Activated gamma-delta T cell treated with anti-CD3 and anti-CD28 coated beads, Interleukin-2, amount 50 U/mL, for 16 hours (primary cell): ENCODE measurements at places on chromosomes 13 and 19.

GRCh38 chr19:45238556-45238955, 6.7 kb downstream of the EXOC3L2 start:
- DNase-seq = no peak

DNA sequence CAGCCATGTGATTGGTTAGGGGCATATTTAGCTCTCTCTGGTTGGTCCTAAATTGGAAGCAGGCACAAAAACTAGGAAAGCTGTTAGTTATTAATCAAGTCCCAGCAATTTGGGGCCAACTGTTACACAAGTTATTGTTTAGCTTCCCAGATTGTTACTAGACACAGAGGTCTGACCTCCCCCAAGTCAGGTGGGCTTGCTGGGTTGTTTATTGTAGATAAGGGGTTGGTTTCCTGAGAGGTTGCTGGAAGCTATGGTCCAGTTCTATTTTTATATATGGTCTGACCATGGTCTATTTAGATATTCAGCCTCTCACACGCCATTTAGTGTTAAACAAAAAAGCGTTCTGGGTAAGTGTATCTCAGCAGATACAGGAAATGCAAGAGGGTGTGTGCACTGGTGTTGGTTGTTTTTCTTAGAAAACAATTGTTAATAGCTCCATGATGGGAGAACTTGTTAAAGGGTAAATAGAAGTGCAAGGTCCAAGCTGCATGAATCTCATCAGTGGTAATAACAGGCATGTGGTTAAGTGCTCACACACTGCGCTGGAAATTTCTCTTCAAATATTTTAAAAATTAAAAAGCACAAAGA, 150.0 kb downstream of the RAP2A start:
- DNase-seq = no peak

GRCh38 chr19:1244693-1245451, 3.3 kb downstream of the ATP5F1D start:
- DNase-seq = no peak

- no peak for DNase-seq
Observed at GRCh38 chr19:33063356-33063752, 1.3 kb downstream of the RHPN2 start.

GRCh38 chr13:23069566-23069965, 111.2 kb upstream of the SGCG start:
- DNase-seq = no peak

DNA sequence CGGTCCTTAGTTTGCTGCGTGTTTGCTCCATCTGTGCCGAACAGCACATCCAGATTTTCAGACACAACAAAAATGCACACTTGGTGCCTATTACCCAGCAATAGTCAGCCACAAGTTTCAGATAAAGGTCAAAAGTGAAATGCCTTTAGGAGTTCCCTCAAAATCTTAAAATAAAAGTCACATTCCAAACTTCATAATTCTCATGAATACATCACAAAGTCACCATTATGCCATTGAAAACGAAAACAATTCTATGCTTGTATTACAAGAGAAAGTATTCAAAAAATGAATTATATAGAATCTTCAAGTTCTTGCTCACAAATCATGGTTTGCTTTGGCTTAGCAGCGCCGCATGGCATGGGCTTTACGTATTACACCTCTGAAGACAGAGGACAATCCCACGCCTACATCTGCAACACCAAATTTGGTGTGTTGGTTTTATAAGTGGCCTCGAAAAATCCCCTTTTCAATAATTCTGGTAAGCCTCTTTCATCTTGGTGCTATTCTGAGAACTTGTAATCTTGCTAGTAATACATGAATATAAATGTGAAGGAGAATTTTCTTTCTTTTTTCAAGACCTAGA, 26.6 kb downstream of the COL4A1 start:
- no peak for DNase-seq

- no peak for DNase-seq
Observed at GRCh38 chr13:24226762-24227161, 66.2 kb downstream of the SPATA13 start.

- no peak for DNase-seq
Observed at GRCh38 chr19:4541114-4541805, 1.4 kb upstream of the LRG1 start.

DNA sequence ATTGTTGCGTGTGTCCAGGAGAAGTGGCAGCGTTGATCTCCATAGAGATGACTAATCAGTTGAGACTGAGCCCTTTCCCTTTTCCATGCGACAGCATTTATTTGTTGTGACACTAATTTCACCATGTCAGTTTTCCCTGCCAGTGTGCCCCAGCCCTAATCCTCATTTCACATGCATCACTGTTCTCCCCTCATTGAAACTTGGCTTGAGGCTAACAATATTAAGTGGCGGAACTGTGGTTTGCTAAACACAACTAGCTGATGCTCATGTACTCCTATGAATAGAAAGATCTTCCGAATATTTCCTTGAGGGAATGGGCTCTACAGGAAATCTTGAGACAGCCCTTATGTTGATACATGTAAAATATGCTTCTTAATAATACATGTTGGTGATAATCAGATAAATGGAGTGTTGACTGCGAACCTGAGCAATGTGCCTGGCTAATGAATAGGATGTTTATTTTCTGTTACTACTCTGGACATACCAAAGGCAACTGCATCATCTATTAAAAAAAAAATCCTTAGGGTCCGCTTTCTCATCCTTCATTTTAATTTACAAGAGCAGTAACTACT, 258.6 kb downstream of the ATP8A2 start:
- no peak for DNase-seq

- peak; percentile 38 for DNase-seq
Observed at GRCh38 chr19:41936416-41936850, 8.2 kb upstream of the ERFL start.

DNA sequence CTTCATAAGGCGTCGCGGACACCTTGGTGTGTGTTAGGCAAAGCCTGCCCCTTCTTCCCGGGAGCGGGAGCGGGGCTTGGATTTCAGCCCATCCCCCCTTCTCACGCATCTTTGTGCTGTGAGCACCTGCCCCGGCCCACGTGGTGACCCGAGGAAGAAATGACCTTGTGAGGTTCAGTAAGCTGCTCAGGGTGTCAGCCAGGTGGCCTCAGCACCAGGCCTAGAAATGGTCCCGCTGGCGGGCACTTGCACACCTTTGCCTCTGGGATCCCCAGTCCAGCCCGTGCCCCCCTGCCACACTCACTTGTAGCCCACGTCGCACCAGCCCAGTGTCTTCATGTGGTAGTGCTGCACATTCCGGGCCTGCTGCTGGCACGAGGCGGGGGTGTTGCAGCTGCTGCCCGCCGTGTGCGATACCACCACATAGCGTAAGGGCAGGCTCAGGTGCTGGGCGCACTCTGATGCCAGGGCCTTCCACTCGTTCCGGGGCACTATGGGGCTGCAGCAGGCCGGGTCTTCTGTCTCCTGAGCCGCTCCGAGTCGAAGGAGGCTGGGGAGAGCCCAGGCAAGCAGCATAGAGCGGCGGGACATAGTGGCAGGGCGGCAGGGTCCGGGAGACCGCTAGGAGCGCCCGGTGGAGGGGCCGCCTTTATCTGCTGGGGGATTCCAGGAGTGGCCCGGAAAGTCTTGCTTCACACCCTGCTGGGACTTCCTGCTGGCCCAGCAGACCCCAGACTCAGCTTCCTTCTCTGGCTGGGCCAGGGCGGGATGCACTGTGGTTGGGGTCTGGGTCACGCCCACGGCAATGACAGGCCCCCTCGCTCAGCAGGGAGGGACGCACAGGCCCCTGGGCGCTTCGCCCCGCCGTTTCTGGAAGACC, at the start of gene PGLYRP1:
PGLYRP1 (minus strand) TSS at position 623 of the 880 bp plus-strand sequence; CDS start at position 591, 32 bp downstream.
- no peak for DNase-seq

- no peak for DNase-seq
Observed at GRCh38 chr13:95474992-95475391, 77.5 kb upstream of the CLDN10 start.

GRCh38 chr13:32164622-32165268, 133.2 kb downstream of the FRY start:
- no peak for DNase-seq

- DNase-seq = no peak
Observed at GRCh38 chr19:12800923-12801465, 606 bp downstream of the PRDX2 start.

GRCh38 chr19:28330831-28331230, 882.1 kb downstream of the UQCRFS1 start:
- no peak for DNase-seq
